Mononuclear cell (primary cell): ENCODE measurements at places on chromosomes 7 and 10. TPM values are rescaled to one million over a fixed set of nuclear protein-coding genes. Genes with fewer than 3 reads are reported as not detected.

The PIP gene
- not detected for total RNA-seq

The PAX4 gene
- not detected for total RNA-seq

The AIFM2 gene
- 1.0 TPM for total RNA-seq

The SEMA3A gene
- total RNA-seq: 0.21 TPM

The WEE2 gene
- total RNA-seq: 0.31 TPM

The CBLL1 gene
- 100 TPM for total RNA-seq

The FAM13C gene
- total RNA-seq: not detected

The CCL24 gene
- not detected for total RNA-seq

The FAM24B gene
- 6.9 TPM for total RNA-seq

The CUBN gene
- 6.8 TPM for total RNA-seq

The PCGF6 gene
- total RNA-seq: 3.3 TPM

The ANKRD1 gene
- not detected for total RNA-seq

The LRRC4 gene
- total RNA-seq: 1.3 TPM

The SEC61G gene
- total RNA-seq: 107 TPM

The MSANTD7 gene
- 22.2 TPM for total RNA-seq

The NUTM2A gene
- 0.84 TPM for total RNA-seq

The STEAP4 gene
- 2.3 TPM for total RNA-seq

The MALRD1 gene
- total RNA-seq: not detected

The EMX2 gene
- 0.10 TPM for total RNA-seq

The GPRIN2 gene
- not detected for total RNA-seq

The CTTNBP2 gene
- 0.10 TPM for total RNA-seq

The SORCS3 gene
- total RNA-seq: 2.5 TPM

The KCNMA1 gene
- 0.42 TPM for total RNA-seq

The C7orf33 gene
- not detected for total RNA-seq

The DPYSL4 gene
- 0.21 TPM for total RNA-seq

The TACC2 gene
- not detected for total RNA-seq

The FRMPD2 gene
- total RNA-seq: not detected

The RBM20 gene
- 1.0 TPM for total RNA-seq

The NPFFR1 gene
- under 0.01 TPM for total RNA-seq

The SPDYE3 gene
- total RNA-seq: under 0.01 TPM

The TMEM225B gene
- total RNA-seq: 1.4 TPM

The MYL10 gene
- not detected for total RNA-seq

The PLAU gene
- 9.7 TPM for total RNA-seq

The ABCC2 gene
- total RNA-seq: 2.2 TPM

The FAM3C gene
- 24.9 TPM for total RNA-seq
